ENCODE measurements at places on chromosomes 7 and 10.

GRCh38 chr7:115511330-115511729, 519.2 kb downstream of the TFEC start:
- DNase-seq: no peak

GRCh38 chr10:52805414-52806285, 33.1 kb upstream of the MBL2 start:
- no peak for DNase-seq

DNA sequence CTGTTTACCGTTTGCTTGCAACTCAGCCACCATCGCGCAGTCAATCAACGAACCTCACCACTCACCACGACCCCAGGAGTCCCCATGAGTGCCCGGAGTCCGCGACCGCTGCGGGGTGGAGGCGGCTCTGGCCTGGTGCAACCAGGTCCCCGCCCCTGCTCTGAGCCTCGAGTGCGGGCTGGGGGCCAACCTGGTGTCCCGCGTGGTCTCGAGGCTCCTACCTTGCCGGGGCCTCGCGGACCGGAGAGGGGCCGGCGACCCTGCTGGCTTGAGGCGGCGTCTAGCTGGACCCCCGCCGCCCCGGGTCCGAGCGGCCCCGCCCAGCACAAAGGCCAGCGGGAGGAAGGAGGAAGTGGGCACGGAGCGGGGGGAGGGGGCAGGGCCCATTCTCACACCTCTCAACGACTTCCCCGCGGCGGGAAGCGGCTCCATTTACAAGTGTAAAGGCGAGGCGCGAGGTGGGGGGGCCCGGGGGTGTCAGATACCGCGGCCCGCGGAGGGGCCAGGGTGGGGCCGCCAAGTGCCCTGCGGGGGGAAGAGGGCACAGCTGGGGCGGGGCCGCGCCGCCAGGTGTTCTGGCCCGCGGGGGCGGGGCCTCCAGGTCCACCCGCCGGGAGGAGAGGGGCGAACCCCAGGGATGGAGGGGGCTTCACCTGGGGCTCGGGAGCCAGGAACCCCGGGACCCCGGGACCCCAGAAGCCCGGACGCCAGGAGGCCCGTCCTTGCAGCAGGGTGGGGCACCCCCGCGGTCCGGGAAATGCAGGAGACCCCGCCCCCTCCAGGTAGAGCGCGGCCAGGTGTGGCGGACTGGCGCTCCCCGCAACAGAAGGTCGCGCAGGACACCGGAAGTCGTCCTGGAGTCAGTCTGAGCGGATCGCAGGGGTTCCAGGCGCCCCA, 8.6 kb downstream of the CTBP2 start:
- DNase-seq: peak; percentile 30

DNA sequence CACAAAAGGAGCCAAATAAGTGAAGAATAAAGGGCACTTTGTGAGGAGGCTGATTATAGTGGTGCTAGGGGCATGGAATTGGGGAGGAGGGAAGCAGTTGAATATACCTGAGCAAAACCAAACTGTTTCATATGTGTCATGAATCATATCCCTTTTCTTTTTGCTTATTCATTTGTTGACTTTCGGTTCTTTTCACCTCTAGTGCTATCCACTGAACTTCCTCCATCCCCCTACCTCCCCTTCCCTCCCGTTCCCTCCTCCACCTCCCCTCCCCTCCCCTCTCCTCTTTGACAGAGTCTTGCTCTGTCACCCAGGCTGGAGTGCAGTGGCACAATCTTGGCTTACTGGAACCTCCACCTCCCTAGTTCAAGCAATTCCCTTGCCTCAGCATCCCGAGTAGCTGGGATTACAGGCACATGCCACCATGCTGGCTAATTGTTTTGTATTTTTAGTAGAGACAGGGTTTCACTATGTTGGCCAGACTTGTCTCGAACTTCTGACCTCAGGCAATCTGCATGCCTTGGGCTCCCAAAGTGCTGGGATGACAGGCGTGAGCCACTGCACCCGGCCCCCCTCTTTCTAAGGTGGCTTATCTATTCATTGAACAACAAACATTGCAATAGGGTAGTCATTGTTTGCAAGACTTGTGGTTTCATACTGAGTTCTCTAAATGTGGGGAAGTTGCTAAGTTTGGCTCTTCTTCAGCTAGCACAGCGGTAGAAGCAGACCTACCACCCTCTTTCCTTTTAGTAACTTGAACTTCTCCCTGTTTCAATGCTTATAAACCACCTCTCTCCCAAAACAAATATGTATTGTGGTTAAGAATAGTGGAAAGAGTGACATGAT, 150.4 kb upstream of the PRPS1L1 start:
- no peak for DNase-seq

DNA sequence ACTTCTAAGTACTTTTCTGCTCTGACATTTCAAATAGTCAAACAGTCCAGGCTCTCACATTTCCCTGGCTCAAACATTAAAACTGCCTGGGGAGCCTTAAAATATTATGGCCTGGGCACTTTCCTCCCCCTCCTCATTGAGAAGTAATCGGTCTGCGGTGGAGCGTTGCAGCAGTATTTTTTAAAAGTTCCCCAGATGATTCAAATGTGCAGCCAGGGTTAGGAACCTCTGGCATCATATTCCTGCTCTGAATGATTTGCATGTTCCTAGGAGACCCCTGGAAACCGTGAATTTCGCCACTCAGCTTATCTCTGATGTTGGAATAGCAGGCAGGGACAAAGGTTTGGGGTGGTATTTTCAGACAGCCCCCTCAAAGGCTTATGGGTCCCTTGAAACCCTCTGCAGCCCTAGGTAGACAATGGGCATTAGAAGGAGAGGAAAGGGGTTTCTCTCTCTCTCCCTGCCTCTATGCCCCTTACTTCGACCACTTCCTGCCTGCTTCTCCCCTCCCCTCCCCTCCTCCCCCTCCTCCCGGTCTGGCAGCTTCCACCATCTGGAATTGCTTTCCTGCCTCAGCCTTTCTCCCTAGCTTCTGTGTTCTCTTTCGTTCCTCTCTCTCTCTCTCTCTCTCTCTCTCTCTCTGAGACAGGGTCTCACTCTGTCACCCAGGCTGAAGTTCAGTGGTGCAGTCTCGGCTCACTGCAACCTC, 622.2 kb downstream of the GALNT17 start:
- no peak for DNase-seq

GRCh38 chr10:115272482-115272881, 179.3 kb downstream of the ATRNL1 start:
- DNase-seq: no peak

Data from erythroblast (primary cell).